Right atrium auricular region (tissue), 2 donors: ENCODE measurements at places on chromosomes 6 and 20.

GRCh38 chr6:33279971-33280511 lies 3.1 kb downstream of the B3GALT4 start:
- no peak for DNase-seq

- no peak for DNase-seq
Measured at GRCh38 chr6:20715135-20715806, 181.0 kb downstream of the CDKAL1 start.

- DNase-seq: no peak
Measured at GRCh38 chr20:35329435-35330139, 37.4 kb upstream of the FAM83C start.

- DNase-seq: no peak
Measured at GRCh38 chr20:44576297-44576696, 6.1 kb upstream of the PKIG start.
